Fibroblast of upper back skin (primary cell): ENCODE measurements at places on chromosomes 1 and 21.

DNA sequence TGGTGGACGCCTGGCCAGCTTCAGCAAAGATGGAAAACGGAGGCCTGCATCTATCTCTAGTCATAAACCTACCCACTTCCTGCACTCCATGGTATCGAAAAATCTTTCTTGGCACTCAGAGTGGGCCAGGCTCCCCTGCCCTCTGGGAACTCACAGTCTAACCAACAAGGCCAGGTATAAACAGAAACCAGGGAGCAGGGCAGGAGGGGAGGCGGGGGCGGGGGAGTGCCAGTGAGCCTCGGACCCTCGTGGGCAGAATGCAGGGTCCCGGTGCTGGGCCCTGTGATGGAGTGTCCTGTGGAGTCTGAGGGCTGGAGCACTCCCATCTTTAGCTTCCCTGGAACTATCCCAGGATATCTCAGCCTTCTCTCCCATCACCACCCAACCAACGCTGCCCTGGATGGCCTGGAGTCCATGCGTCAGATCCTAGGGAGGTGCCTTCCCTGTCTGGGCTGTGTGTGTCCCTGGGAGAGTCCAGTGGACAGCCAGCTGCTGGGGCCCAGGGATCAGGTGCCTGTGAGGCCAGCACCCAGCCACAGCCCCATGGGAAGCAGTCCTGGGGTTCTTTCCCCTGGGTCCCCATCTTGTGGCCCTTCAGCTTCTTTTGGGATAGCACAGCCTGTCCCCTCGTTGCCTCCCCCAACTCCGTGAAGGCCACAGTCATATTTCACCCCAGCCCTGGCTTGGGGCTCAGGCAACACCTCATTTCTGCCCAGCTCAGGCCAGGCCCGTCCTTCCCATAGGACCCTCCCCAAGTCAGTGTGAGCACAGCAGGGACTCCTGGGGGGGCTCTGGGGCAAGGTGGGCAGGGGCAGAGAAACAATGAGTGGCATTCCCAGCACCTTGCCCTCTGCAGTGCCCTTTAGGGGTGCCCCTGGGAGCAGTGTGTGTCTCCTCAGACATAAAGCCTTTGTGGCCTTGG lies 1.1 kb upstream of the EPS8L3 start:
- no peak for DNase-seq

DNA sequence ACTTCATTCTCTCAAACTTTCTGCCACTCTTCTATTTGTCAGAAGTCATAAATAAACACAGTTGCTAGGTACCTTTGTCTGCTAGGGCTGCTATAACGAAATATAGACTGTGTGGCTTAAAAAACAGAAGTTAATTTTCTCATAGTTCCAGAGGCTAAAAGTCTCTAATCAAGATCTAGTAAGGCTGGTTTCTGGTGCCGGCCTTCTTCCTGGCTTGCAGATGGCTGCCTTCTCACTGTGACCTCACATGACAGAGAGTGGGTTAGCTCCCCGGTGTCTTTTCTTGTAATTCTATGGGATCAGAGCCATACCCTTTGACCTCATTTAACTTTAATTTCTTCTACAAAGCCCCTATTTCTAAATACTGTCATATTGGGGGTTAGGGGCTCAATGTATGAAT lies 5.9 kb downstream of the PDC start:
- no peak for DNase-seq

GRCh38 chr1:243748706-243749283 lies 101.2 kb downstream of the AKT3 start:
- DNase-seq, result peak; percentile 78

- peak; percentile 74 for DNase-seq
Observed at GRCh38 chr1:151047591-151047924, at the start of gene C1orf56. Gene C1orf56 (plus strand): TSS chr1:151047751. CDS start chr1:151047848, 97 bp downstream.

GRCh38 chr21:15966651-15967050 lies 236.9 kb downstream of the USP25 start:
- no peak for DNase-seq

- DNase-seq, result no peak
Observed at GRCh38 chr1:16235944-16236510, 956 bp downstream of the CPLANE2 start.

DNA sequence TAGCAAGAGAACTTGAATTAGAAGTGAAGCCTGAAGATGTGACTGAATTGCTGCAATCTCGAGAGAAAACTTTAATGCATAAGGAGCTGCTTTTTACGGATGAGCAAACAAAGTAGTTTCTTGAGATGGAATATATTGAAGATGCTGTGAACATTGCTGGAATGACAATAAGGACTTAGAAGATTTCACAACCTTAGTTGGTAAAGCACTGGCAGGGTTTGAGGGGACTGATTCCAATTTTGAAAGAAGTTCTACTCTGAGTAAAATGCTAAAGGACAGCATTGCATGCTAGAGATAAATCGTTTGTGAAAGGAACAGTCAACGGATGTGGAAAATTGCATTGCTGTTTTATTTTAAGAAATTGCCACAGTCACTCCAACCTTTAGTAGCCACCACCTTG lies 69.5 kb downstream of the GDAP2 start:
- no peak for DNase-seq

DNA sequence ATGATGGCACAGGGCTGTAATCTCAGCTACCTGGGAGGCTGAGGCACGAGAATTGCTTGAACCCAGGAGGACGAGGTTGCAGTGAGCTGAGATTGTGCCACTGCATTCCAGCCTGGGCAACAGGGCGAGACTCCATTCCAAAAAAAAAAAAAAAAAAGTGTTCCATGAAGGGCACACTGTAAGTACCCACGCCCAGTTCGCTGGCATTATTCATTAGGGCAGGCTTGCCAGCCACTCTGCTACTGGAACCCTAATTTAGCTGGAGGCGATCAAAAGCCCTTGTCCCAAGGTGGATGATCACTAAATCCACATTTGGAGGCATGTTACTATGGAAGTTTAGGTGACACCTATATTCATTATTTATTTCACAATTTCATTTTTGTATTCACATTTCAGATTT lies 5.0 kb downstream of the IFNLR1 start:
- no peak for DNase-seq

- no peak for DNase-seq
Observed at GRCh38 chr1:216843409-216843808, 120.2 kb upstream of the ESRRG start.

DNA sequence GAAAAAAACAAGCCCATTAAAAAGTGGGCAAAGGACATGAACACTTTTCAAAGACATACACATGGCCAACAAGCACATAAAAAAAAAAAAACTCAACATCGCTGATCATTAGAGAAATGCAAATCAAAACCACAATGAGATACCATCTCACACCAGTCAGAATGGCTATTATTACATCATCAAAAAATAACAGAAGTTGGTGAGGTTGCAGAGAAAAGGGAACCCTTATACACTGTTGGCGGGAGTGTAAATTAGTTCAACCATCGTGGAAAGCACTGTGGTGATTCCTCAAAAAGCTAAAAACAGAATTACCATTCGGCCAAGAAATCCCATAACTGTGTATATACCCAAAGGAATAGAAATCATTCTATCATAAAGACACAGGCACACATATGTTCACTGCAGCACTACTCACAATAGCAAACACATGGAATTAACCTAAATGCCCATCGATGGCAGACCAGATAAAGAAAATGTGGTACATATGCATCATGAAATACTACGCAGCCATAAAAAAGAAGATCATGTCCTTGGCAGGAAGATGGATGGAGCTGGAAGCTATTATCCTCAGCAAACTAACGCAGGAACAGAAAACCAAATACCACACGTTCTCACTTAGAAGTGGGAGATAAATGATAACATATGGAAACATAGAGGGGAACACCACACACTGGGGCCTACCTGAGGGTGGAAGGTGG lies 70.1 kb downstream of the INTS7 start:
- DNase-seq, result no peak

DNA sequence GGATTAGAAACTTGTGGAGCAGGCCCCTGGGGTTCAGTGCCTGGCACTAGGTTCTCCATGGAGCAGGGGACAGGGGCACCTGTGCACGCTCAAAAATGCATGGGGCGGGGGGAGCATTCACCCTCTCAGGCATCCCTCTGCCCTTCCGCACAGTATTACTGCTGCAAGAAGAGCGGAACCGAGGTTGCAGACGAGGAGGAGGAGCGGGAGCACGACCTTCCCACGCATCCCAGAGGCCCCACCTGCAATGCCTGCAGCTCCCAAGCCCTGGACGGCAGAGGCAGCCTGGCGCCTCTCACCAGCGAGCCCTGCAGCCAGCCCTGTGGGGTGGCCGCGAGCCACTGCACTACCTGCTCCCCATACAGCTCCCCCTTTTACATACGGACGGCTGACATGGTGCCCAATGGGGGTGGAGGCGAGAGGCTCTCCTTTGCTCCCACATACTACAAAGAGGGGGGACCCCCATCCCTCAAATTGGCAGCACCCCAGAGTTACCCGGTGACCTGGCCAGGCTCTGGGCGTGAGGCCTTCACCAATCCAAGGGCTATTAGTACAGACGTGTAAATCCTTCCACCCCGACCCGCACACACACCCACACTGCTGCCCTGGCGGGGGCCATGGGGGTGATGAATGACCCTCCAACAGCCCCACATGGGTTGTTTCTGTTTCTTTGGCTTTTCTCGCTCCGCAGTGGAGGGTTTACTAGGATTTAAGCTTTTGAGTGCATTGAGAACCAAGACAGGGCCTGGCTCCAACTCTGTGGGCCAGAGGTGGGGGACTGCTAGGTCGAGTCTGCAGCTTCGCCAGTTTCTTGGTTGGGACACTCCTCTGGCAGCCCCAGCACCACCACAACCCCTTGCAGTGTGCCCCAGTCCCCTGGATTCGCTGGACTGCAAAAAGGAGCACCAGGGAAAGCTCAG lies 63.7 kb downstream of the TOR1AIP2 start:
- DNase-seq, result no peak

DNA sequence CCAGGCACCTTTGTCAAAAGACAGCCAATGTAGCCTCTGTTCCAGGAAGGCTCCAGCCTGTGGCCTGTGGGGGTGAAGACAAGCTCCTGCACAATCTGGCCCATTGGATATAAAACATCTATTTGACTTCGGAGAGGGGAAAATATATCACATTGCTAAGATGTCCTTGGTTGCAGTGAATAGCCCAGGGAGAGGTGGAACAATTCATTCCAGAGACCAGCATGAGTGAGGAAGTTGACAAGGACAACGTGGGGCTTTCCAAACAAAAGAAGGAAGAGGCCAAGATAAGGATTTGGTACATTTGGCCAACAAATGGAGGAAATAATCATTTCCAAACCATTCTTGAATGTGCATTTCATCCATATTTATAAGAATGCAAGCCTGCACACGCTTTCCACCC lies 187.0 kb downstream of the ETS2 start:
- no peak for DNase-seq

- no peak for DNase-seq
Observed at GRCh38 chr1:175307160-175307559, 114.6 kb upstream of the KIAA0040 start.

DNA sequence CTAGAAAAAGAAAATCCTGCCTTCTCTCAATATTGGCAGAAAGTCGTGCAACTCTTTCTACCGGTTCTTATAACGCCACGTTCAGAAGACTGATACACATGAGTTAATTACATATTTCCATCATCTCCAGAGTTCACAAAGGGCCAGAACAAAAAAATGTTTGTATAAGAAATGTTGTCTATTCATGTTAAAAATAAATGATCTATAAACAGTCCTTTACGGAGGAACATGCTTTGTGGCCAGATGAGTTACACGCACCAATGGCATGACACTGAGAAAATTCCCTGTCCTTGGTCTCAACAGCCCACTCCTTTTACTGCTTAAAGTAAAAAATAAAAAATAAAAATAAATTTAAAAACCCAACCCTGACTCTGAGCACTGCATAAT lies 29.5 kb downstream of the C2CD2 start:
- DNase-seq, result no peak

- DNase-seq, result no peak
Observed at GRCh38 chr1:229907884-229908638, 159.0 kb upstream of the GALNT2 start.

GRCh38 chr1:230186874-230187273 lies 119.8 kb downstream of the GALNT2 start:
- no peak for DNase-seq

- DNase-seq, result no peak
Observed at GRCh38 chr1:100518023-100518422, 19.9 kb upstream of the GPR88 start.

DNA sequence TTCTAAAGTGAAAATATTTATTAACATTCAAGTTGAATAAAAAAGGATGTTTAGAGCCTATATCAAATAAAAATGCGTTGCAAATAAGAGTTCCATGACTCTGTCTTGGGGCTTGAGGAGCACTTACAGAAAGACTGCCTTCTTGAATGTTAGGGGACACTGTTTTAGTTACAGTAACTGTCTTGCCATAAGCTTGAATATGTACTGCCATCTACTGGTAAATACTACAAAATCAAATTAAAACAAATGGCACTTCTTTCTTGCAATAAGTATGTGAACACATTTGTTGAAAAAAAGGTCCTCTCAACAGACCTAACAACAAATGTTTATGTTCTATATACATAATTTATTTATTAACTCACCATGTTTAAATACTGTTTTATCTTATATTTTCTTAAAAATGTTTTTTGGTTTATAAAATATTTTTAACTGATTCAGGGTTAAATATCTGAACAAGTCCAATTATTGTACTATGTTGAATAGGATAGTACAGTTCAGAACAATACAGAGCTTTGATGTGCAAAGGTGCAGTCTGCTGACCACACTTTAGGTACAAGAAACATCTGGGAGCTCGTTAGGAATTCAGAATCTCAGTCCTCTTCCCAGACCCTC lies 199.5 kb downstream of the LRRIQ3 start:
- DNase-seq, result peak; percentile 51
